ENCODE measurements at places on chromosomes 1 and 21.

- no peak for DNase-seq
Measured at GRCh38 chr1:203638103-203638475, 11.5 kb downstream of the ATP2B4 start.

DNA sequence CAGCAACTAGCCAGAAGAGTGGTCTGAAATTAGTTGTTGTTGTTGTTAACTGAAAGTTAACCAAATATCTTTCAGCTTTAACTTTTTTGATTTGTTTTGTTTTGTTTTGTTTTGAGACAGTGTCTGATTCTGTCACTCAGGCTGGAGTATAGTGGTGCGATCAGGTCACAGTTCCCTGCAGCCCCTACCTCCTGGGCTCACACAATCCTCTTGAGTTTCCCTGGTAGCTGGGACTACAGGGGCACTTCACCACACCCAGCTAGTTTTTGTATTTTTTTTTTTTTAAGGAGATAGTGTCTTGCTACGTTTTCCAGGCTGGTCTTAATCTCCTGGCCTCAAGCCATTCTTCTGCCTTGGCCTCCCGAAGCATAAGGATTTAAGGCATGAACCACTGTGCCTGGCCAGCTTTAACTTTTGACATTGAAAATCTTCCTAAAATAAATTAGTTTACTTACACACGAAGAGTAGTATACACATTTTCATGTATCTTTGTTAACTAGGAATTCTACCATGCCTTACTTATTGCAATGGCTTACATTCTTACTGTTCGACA lies 45.0 kb downstream of the GNG12 start:
- no peak for DNase-seq

DNA sequence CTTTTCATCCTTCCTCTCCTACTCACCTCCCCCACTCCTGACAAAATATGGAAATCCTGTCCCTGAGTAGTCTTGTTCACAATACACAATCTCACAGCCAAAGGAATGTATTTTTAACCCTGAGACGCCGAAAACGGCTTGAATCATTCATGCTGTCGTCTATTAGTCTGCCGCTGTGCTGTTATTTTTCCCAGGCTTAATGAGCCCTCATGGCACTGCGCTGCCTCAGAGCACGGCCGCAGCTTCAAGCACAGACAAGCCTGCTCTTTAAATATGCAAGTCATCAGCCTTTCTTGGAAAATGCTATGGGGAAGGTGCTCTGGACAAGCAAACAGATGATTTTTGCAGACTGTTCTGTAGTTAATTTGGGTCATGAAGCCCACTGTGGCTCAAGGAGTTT lies 302.7 kb downstream of the DISC1 start:
- peak; percentile 14 for DNase-seq

DNA sequence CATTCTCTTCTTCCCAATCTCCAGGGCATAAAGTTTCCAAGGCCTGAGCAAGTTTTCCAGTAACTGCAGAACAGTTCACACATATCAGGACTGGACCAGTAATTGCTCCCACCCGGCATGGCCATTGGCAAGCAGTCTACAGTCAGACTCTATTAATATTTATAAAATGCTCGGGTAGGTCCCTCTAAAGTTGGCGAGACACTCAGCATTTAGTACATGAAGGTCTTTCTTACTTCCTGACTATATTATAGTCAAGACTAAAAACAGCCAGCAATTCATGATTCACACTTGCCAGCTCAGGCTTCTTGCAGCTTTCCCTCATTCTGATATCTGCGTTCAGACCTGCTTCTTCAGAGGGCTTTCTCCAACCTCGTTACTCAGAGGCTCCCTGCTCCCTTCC lies 25.4 kb downstream of the GADD45A start:
- DNase-seq = no peak

DNA sequence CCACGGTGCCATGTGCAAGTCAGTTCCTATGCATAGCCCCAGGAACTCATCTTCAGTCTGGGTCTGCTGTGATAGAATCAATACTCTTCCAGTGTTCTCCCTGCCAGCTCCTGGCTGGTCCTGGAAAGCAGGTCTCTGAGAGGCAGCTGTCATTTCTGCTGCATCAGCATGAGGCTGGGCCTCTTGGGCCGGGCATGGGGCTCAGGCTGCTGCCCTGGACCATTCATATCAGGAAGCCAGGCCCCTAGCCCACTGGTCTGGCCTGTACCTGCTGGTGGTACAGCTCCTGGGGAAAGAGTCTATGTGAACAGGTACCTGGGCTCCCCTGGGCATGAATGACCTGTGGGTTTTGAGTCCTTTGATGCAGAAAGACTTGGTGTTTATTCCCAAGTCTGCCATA lies 173.6 kb upstream of the CSF3R start:
- no peak for DNase-seq

DNA sequence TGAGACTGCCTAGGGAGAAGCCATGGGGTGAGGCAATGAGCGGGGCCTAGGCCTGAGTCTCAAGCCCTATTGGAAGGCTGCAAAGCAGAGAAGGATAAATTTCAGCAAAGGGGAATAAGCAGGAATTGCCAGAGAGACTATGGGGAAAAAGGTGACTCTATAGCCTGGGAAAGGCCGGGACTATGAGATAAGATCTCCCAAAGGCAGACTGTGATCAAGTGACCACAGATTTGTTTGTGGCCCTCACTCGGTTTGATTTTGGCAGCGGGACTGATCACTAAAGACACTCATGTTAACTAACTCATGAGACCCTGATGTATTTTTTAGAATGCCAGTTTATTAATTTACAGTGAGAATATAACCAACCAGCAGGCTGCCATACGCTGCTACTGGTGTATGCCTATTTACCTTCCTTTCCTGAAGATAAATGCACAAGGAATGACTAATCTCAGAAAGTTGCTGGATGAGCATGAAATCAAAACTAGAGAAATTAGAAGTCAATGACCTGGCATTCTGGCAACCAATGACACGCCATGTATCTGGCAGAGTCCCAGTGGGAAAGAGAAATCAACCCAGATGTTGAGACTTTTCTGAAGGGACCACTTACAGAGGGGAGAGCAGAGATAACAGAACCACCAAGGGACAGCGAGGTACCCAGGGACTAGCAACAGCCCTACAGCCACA lies 4.3 kb downstream of the HSF2BP start:
- peak; percentile 7 for DNase-seq

DNA sequence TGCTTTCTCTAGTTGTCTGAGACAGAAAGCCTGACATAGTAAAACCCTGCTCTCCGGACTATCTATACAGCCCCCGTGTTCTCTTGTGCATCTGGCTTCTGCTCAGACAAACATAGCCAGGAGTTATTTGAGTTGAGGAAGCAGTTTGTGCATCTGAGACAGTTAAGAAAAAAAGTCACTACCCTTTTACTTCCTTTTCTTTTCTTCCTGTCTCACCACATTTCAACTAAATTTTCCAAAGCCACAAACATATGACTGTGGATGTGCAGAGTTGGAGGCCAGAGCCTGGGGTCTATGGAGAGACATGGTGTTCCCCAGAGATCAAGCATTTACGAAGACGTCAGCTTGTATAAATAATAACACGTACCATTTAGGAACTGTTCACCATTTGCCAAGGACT lies 158.5 kb upstream of the FGGY start:
- DNase-seq = no peak

- DNase-seq = no peak
Measured at GRCh38 chr1:44701141-44701573, 26.6 kb downstream of the ARMH1 start.

DNA sequence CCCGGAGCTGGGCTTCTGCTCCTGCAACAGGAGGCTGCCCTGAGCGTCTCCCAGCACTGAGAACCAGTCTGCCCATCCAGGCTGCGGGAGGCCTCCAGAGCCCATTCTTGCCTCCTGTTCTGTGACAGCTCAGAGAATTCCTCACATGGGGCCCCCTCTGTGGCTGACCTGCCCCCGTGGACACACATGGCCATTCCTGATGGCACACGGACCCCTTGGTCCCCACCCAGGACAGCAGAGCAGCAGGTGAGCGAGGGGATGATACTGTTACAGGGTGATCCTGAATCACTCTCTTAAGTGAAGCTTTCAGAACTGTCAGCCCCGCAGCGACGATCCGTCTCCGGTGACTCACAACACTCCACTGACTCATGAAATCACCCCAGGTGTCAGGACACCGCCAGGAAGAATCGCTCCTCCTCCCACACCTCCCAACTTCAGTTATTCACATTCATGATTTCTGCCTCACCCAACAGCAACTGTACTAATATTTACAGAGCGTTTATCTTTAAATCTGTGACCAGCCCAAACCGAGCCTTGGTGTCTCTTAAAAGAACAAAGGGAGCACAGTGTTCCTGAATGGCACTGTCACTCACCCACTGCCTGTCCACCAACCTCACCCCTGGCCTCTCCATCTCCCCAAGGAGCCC lies 22.5 kb downstream of the CHD5 start:
- no peak for DNase-seq

- DNase-seq = no peak
Measured at GRCh38 chr1:204697893-204698292, 12.4 kb upstream of the LRRN2 start.

DNA sequence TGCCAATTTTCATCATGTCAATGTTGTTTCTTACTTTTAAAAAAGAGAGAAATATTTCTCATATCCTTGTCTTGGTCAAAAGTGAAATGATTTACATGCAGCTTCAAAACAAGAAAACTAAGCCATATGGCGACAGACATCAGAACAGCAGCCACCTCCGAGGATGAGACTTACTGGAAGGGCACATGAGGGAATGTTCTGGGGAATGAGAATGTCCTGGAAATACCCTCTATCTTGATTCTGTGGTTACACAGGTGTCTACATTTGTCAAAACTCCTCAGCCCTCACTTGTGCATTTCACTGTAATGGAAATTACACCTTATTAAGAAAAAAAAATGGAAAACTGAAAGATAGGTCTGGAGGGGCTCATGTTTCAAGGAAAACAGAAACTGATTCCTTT lies 14.2 kb upstream of the ECE1 start:
- DNase-seq = no peak

- DNase-seq = no peak
Measured at GRCh38 chr21:16454399-16454798, 724.6 kb downstream of the USP25 start.

DNA sequence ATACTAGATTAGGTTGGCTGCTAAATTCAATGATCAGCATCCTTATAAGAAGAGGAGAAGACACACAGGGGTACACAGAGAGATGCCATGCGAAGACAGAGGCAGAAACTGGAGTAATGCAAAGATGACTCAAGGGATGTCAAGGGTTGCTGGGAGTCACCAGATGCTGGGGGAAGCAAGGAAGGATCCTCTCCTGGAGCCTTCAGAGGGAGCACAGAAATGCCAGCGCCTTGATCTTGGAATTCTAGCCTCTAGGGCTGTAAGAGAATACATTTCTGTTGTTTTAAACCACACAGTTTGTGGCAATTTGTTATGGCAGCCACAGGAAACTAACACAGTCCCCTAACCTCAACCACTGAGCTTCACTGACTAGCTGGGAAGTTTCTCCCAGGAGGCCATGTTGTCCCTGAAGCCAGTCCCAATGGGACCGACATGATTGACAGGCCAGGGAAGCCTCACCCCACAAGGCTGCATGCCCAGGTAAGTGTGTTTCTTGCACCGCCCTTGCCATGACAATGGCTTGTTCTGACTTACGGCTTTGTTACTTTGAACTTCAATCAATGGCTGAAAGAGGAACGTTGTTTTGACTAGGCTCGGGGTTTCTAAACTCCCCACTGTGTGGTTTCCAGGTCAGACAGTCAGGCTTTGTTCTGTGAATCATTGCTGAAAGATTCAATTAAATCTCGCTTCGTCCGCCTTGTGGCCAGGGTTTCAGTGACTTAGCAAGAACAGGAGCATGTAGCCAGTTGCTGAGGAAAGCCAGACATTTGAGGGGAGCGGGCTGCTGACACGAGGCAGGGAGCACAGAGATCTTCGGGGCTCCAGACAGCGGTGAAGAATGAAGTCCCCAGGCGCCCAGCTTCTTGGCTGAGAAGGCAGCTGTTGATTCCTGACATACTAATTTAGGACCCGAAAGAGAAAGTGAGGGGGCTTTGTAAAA lies 62.3 kb downstream of the RUNX1 start:
- DNase-seq = peak; percentile 57

- no peak for DNase-seq
Measured at GRCh38 chr21:40143822-40144525, 276.7 kb downstream of the PCP4 start.

DNA sequence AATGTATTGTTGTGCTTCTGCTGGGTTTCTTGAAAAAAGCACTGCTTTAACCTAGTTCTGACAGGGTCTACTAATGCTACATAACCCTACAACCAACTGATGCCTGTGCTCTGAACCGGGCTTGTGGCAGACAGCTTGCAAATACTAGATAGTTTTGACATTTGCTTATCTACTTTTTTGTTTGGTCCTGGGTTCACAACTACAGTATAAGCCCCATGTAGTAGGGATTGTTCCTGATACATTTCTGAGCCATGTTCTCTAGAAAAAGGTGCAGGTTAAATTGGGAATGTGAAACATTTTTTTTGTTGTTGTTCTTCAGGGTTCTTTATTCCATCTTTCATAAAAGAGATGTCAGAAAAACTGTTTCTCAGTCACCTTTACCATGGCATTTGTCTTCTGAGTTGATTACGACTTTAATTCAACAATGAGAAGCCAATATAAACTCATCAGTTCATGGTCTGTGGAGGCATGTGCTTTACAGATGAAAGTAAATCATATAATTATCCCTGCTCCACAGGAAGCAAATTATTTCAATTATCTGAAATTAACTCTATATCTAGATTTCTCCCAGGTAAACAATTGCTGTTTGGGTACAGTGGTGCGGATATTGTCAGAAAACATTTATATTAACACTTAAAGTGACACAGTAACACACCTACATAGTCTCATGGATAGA lies 22.0 kb downstream of the OLFM3 start:
- DNase-seq = no peak

GRCh38 chr1:112110031-112110430 lies 120.6 kb upstream of the KCND3 start:
- DNase-seq = no peak

- DNase-seq = peak; percentile 4
Measured at GRCh38 chr1:230728710-230729392, 14.9 kb upstream of the AGT start.

DNA sequence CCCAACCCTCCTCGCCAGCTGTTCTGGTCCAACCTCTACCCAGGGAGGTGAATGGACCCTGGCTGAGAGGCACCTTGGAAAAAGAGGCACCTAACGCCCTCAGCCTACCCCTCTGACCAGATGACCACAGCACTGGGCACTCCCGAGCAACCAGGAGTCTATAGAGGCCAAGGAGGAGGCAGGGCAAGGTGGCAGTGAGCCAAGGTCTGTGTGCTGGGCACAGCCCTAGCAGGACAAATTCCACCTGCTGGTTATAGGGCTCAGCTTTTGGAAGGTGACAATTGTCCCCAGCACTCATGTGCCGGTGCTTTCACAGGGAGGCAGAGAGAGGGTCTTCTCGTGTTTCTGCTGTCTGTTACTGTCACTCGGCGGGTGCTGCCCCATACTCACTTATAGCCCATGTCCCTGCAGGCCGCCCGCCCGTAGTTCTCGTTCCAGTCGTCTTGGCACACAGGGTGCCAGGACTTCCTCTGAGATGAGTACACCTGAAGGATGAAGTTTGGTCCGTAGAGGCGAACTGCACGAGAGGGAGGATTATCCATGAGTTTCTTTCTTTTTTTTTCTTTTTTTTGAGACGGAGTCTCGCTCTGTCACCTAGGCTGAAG lies 27.8 kb downstream of the TMPRSS2 start:
- DNase-seq = no peak

- no peak for DNase-seq
Measured at GRCh38 chr1:47803815-47804501, 193.2 kb downstream of the TRABD2B start.
